ENCODE measurements at places on chromosomes 16 and 17. TPM values are rescaled to one million over a fixed set of nuclear protein-coding genes. Genes with fewer than 3 reads are reported as not detected.

KCTD19 gene
- 2.0 TPM for total RNA-seq

SLC6A2 gene
- total RNA-seq, result not detected

KCNAB3 gene
- 1.6 TPM for total RNA-seq

CTF1 gene
- 3.4 TPM for total RNA-seq

- no peak for DNase-seq
Measured at GRCh38 chr17:80511222-80512180, 33.1 kb upstream of the RPTOR start.

- no peak for DNase-seq
Measured at GRCh38 chr16:1325261-1325660, 8.2 kb upstream of the BAIAP3 start.

DNA sequence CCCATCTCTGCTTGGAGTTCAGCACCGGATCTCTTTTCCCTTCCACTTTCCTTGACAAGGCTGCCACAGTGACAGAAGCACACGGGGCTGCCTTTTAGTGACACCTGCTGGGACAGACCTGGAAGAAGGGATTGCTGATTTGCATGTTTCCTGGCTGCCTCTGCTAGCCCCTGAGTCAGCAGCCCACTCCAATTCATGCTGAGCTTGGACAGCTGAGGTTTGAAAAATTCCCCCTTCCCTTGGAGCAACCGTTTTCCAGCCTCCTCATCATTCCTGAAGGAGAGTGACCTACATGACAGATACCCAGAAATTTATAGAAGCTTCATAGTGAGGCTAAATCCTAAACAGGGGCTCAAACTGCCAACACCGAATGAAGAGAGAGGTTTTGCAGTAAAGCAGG lies 18.8 kb upstream of the RBL2 start:
- peak; percentile 9 for DNase-seq

- DNase-seq, result peak; percentile 80
Measured at GRCh38 chr17:45235416-45236281, 14.0 kb downstream of the FMNL1 start.

DNA sequence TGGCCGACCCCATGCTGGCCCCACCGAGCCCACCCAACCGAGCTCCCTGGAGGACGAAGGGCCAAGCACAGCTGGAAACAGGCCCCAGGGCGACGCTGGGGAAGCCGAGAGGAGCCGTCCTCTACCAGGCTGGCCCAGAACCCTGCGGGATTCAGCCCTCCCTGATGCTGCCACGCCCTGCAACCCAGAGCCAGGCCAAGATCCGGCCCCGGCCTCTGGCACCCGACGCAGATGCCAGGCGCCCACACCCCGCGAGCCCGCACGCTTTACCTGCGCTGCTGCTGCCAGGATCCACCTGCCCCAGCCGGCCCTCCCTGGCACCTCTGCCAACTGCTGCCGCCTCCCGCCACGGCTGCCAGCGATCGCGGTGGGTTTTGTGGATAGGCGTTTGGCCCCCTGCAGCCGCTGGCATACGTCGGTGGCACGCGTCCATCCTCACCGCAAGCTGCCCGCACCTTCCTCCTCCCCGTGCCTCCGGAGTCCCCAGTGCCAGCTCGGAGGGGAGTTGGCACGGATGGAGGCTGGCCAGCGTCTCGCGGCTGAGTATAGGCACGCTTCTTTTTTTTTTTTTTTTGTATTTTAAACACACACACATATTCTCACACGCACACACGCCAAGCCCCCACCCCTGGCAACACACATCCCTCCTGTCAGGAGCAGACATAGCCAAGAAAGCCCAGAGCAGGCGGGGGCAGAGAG lies 41.3 kb upstream of the ACSF3 start:
- no peak for DNase-seq

DNA sequence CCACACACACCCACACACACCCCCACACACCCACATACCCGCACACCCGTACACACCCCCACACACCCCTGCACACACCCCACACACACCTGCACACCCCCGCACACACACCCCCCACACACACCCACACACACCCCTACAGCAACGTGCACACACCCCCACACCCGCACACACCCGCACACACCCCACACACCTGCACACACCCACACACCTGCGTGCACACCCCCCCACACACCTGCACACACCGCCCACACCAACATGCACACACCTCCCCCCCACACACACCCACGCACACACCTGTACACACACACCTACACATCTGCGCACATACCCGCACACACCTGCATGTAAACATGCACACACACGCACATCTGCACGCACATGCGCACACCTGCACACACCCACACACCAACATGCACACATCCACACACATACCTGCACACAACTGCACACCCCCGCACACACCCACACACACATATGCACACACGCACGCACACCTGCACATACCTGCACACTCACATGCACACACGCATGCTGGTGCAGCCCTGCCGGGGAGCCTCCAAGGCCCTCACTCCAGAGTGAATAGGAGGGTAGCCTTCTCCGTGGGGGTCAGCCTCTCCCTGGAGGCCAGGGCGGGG lies 7.5 kb downstream of the ASPSCR1 start:
- no peak for DNase-seq

- DNase-seq, result peak; percentile 86
Measured at GRCh38 chr16:68040506-68041288, 17.6 kb downstream of the DUS2 start.

GRCh38 chr16:19860166-19861041 lies 24.2 kb downstream of the GPRC5B start:
- no peak for DNase-seq

DNA sequence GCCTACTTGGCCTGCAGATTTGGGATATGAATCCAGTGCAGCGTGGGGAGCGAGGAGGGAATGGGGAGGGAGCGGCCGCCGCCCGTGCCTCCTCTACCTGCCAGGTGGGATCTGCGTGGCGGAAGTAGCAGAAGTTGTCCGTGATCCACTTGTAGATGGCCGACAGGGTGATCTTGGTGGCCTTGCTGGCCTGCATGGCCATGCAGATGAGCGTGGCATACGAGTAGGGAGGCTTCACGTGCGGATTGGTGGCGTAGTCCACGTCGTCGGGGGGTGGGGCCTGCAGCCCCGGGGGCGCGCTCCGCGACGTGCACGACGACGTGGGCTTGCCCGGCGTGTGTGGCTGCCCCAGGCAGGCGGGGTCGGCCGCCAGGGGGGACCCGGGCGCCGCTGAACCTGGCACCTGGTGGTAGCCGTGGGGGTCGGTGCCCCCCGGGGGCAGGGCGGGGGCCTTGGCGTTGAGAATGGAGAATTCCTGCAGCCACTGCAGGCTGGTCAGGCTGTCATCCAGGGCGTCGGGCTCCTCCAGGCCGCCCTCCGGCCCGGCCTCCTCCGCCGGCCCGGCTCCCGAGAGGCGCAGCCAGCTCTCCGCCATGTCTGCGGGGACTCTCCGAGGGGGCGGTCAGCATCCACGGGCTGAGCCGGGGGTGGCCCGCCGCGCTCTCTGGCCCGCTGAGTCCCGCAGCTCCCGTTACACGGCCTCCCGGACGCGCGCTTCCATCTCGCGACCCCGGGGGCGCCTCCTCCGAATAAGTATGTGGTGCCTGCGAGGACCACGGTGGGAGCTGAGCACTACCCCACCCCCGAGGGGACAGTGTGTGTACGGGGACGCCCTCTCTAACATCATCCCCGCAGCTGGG lies 1.0 kb downstream of the FOXJ1 start:
- DNase-seq, result peak; percentile 61

DNA sequence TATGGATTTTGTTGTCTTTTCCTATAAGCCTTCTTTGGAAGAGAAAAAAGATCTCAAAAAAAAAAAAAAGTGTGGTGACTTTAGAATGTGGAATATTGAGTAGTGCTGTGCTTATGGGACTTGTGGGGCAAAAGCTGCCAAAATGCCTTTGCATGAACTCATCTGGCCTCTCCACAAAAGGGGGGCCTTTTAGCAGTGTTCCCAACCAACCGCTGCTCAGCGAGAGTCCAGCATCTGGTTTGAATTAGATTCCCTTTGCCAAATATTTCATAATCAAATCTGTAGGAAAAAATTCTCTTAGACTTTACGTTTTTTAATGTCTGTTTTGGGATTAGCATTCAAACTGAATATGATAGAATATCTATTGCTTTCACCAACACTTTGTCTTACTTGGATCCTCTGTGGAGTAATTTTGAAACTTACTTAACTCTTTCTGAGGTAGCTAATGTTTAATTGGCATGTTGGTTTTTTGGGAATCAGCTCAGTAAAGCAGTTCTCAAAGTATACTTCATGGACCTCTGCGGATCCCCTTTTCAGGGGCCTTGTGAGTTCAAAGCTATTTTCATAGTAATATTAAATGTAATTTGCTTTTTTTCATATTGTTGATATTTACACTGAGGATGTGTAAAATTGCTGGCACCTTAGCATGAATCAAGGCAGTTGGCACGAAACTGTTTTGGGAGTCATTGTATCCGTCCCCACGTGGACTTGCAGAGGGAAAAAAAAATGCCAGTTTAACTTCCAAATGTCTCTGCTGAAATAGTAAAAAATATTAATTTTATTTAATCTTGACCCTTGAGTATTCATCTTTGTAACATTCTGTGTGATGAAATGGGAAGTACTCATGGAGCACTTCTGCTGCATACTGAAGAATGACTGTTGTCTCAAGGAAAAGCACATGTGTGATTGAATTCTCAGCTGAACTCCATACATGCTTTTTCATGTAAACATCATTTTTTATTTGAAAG lies 34.7 kb upstream of the VPS4A start:
- no peak for DNase-seq

DNA sequence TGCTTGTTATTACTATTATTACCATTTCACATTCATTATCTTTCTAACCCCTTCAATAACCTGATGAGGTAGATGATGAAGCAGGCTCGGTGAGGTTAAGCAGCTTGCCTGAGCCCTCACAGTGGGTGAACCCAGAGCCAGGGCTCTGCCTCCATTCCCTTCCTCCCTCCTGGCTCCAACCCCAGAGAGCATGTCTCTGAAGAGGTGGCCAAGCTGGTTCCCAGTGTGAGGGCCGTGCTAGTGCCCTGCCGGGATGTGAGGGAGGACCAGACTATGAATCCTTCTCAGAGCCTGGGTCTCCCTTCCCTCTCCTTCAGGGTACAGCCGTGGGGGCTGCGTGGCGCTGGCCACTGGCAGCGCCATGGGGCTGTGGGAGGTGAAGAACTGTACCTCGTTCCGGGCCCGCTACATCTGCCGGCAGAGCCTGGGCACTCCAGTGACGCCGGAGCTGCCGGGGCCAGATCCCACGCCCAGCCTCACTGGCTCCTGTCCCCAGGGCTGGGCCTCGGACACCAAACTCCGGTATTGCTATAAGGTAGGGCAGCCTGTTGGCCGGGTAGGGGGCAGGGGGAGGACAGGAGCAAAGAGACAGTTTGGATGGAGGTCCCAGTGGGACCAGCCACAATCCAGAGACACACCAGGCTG lies 49.6 kb downstream of the MRC2 start:
- DNase-seq, result no peak
